ENCODE measurements at places on chromosomes 12 and 14.

GRCh38 chr12:57939291-57939690 lies 2.1 kb upstream of the ATP23 start:
- no peak for DNase-seq

GRCh38 chr12:13211191-13211858 lies 14.8 kb downstream of the EMP1 start:
- no peak for DNase-seq

- DNase-seq = no peak
Measured at GRCh38 chr14:27267876-27268275, 670.0 kb upstream of the NOVA1 start.

DNA sequence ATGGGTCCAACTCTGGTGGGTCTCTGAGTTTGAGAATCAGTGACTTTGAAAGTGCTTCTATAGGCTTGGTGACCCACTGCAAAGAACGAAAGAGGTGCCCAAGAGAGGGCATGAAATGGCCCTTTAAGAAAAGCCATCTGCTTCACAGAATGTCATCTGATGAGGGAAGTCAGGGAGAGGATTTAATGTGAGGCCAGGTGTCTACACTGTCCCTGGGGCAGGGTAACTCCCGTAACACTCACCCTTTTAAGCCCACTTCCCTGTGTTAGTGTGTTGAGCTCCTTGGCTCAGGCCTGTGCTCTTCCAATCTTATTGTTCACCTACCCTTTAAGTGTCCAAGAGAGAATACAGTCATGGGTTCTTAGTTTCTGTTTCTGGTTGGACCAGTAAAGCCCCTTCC lies 16.4 kb upstream of the SRSF5 start:
- DNase-seq = no peak

DNA sequence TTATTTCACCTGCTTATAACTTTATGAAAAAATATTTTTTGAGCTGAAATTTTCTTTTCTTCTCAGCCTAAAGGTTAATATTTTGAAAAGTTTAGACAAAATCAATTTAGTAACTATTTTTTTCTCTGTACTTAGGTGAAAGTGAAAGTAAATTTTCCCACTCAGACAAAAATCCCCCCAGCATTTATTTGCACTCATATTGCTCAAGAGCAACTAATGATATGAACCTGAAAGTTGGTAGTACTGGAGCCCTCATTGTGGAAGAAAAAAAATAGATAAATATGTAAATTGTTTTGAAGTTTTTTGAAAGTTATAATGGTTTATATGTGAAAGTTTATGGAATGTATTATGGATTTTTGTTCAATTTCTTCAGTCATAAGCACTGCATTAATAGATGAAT lies 1005.9 kb upstream of the ATXN7L3B start:
- DNase-seq = no peak

DNA sequence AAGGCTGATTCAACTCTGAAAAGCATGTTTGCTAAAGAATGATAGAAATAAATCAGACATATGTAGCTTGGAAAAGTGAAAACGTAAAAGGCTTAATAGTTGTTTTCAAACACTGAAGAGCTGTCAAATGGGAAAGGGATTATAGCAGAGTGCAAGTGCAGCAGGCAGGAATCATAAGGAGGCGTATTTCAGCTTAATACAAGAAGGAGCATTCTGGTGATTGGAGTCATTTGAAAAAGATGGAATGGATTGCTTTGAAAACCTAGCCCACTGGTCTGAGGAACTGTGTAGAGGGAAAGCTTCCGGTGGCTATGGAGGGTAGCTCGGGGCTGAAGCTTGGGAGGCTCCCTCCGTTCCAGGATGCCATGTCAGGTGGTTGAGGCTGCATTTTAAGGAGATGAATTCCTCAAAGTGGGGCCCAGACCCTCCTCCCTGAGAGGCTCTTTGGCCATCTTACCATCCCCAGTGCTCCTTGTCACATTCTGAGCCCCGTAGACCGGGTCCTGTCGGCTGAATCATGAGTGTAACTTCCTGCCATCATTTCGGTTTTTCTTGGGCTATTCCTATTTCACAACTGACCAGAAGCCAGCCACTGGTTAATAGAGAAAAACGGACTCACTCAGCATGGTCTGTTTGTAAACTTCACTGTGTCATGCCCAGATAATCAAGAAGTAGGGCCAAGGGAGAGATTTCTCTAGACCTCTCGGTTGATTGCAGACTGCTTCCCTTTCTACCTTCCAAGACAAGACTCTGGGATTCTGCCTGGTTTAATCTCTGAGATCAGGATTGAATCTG lies 6.5 kb downstream of the WNT5B start:
- no peak for DNase-seq

GRCh38 chr14:91737619-91738018 lies 5.7 kb upstream of the CATSPERB start:
- no peak for DNase-seq

GRCh38 chr12:54340846-54341245 lies 15.9 kb downstream of the COPZ1 start:
- no peak for DNase-seq

DNA sequence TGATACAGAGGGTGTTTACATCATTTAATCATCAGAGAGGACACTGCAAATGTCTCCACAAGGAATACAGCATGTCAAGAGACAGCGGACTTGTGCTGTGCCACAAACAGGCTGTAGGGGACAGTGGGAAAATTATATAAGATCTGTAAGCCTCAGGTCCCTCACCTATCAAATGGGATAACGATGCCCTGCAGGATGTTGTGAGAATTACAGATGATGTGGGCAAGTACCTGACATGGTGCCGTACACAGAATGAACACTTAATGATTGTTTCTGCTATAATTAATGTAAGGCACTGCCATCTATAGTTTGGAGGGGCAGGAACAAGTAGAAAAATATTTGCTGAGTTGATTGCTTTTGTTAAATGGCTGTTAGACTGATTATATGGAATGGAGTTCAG lies 81.9 kb upstream of the GTF2A1 start:
- DNase-seq = no peak

DNA sequence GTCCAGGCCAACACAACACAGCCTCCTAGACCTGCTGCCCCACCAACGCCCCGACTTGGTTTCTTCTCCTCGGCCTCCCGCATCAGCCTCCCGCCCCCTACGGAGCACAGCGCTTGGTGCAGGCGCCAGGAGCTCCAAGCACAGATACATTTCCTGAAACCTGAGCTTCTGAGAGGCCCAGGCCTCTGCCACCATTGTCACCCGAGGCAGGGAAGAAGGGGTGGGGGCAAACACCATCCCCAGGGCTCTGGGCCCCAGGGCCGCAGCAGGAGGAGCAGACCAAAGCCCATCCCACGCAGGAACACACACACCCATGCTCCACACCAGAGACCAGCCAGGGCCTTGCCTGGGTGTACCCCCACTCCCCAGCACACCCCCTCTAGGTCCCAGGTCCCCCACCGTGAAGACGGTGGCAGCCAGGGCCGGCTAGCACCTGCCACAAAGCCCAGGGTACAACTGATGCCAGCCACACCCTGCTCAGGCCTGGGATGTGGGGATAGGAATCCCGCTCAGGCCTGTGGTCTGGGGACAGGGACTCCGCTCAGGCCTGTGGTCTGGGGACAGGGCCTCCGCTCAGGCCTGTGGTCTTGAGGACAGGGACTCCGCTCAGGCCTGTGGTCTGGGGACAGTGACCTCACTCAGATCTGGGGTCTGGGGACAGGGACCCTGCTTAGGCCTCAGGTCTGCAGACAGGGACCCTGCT lies 5.4 kb downstream of the JAG2 start:
- DNase-seq = no peak

GRCh38 chr14:93317875-93318807 lies 14.7 kb downstream of the BTBD7 start:
- DNase-seq = no peak

DNA sequence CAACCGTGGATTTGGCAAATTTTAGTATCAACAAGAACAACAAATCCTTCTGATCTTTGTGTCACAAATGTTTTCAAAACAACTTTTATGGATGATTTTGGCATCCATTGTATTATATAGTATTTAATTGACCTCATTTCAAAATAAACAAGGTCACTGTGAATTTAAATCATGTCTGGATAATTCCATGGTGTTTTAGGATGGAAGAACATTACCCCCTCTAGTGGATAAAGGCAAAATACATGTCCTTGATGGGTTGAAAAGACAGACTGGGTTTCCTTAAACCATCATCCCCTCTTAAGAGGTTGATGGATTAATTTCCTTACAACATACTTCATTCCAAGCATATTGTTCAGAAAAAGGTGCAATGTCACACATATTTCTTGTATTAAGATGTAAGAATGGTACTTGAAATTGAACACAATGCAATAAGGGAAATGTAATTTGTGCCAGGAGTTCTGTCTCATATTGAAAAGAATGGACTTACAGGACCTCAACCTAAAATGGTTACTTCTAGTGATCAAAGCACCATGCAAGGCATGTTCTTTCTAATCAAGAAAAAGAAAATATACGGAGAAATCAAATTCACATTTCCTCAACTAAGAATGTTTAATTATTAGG lies 352.0 kb downstream of the BCAT1 start:
- DNase-seq = no peak

DNA sequence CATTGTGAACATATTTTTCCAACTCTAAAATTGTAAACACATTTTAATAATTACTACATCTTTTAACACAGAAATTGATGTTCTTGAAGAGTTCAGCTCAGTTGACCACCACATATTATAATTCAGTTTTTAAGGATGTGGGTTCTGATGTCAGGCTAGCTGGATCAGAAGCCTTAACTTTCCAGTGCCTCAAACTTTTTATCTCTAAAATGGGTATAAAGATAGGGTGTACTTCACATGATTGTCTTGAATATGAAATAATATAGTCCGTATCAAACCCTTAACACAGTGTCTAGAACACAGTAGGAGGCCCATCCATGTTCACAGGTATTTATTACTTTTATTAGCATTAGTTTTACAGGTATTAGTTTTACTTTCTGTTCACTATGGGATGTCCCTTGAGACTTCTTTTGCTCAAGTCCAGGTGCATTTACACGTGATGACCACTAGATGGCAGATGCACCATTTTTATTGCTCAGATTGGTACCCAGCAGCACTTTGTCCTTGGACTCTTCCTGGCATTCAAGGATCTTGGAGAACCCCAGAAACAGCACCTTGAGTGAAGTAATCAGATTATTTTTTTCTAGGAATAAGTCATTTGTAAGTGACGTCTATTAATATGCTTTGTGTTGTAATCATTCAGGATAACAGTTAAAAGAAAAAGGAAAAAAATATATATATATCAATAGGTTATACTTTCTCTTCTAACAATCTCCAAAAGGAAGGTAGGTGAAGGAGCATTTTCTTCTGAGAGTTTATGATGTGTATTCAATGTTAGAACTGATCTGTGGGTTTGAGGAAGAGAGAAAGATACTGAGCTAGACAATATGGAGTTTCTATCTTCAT lies 580.2 kb downstream of the ETNK1 start:
- DNase-seq = no peak

DNA sequence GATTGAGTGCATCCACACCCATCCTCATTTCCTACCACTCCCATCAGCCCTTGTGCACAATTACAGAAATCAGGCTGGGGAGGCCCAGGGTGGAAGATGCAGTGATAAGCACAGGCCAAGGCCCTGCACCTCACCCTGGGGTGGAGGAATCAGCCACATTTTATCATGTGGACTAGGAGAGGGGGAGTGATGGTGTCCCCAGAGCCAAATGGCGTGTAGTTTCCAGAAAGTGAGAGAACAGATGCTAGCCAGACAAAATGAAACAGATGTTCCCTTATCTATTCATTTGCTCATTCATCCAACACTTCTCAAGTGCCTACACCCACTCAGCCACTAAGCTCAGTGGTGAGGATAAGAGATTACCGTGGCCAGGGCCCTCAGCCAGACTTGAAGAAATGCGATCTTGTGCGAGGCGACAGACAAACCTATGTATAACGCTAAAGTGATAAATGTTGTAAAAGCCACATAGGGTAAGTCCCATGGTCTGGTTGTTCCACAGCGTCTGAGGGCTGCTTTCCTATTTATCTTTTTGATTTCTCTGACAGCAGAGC lies 93.6 kb downstream of the STAB2 start:
- no peak for DNase-seq

DNA sequence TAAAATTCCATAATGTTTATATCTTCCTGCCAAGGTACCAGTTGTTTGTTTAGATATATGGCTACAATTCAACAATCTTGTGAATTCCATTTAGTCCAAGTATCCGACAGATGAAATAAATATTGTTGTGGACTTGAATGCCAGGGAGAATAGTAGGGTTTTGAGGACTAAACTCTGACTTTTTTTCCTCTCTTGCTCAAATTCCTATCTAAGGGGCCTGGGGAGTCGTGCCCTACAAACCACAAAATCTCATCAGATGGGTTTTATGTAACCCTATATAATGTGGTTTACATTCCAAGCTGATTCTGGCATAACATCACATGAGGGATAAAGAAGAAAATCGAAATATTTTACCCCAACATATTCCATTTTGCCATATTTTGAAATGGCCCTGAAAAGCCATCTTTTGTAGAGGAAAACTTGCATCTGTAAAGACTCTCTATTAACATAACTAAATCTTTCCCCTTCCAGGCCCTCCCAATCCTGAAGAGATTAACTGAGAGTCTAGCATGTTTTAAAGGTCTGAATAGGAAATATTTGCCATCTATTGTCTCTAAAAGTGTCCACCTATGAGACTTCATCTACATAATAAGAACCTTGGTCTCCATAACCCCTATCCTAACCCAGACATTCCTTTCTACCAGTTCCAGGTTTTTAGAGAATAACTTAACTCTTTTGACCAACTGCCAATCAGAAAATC lies 184.7 kb upstream of the KITLG start:
- DNase-seq = no peak

DNA sequence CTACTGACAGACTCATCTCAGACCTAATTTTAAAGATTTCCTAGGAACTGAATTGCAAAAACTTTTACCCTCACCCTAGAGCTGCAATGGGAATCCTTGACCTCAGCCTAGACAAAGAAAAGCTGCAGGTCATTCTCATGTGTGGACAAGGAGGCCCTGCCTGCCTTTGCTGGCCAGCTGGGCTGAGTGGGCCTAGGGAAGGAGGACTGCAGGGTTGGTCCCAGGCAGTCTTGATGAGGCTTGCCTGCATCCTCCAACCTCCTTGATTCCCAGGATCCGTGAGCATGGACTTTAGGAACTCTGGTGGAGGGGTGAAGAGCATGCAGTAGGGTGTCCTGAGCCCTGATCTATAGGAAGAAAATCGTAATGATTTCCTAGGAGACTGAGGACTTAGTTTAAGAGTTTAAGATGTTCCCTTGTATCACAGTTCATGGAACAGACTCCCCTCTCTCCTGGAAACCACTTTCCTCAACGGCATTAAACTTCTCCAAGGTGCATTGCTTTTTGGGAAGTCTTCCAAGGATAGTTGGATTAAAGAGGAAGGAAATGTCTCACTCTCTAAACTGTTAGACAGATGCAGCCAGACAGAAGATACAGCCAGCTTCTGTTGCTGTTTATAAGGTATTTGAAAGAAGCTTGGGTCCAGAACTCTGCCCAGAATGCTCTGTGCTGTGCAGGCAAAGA lies 55.4 kb upstream of the DDX11 start:
- no peak for DNase-seq

DNA sequence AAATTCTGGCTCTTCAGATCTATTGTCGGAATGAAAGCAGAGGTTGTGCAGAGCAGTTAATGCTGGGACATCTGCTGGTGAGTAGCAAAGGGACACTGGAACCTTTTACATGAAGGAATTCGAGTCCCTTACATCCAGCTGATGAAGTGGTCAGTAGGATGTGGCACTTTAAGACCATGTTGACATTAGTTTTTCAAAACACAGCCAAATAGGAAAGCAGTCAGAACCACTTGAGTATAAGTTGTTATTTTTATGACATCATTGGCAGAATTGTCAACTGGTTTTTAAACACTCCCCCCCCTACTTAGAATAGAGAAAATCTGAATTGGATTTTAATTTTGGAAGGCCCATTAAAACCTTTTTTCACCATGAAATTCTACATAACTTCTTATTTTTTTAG lies 46.8 kb upstream of the AMN start:
- DNase-seq = no peak

GRCh38 chr14:33768458-33768830 lies 182.4 kb downstream of the EGLN3 start:
- DNase-seq = no peak

Data from stimulated activated CD4-positive, alpha-beta T cell treated with anti-CD3 and anti-CD28 coated beads, Interleukin-12 subunit alpha, Interleukin-12 subunit beta, amount 100 ng/mL, for 4 hours (primary cell).